ENCODE measurements at places on chromosomes 4 and X.
A peak's percentile ranks its signal among the peaks of the same experiment; 100 is the strongest.

- DNase-seq = no peak
These were observed 14.9 kb downstream of the NRK start for GRCh38 chrX:105837232-105837631.

- no peak for DNase-seq
These were observed 5.7 kb upstream of the CASP6 start for GRCh38 chr4:109708990-109709389.

- DNase-seq = no peak
These were observed 1159.7 kb upstream of the PCDH7 start for GRCh38 chr4:29560452-29560851.

DNA sequence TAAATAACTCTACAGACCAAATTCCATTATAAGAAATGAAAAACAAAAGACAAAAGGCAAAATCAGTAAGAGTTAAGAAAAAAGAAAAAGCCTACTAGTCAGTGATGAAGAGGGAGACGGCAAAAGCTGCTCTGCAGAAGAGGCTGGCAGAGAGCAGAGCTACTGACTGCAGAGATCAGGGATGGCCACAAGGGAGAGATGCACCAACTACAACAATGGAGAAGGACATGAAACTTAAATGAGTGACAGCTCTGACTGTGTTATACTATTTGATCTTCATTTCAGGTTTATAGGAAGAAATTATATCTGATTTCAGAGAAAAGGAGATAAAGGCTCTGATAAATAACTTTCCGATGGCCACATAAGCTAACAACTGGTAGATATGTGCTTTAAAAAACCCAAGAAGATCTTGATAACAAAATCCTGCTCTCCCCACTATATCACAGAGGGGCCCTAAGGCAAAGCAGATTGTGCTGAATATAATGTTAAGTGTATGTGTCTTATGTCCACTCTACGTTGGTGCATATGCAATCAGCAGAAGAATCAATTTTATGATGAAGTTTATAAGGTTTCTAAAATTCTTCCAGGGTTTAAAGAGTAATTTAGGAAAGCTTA, 58.4 kb upstream of the COX18 start:
- DNase-seq = no peak

- DNase-seq = peak; percentile 24
These were observed at the start of gene EDA for GRCh38 chrX:69615779-69616456. EDA (plus strand) TSS chrX:69616113.

- no peak for DNase-seq
These were observed 13.9 kb downstream of the WDR1 start for GRCh38 chr4:10102474-10103332.

DNA sequence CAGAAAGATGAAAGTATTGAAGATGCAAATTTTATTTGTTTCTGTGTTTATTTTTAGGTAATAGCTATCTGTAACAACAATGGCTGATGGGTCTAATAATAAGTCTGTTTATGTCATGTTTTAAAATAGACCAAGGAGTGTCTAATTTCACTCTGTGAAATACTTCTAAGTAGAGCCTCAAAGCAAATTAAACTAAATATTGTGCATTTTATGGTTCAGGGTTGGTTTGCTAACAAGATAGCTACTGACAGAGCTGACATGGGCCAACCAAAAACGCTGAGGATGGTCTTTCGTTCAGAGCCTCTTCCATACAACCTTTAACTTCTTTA, 437.6 kb upstream of the CTSO start:
- DNase-seq = no peak

DNA sequence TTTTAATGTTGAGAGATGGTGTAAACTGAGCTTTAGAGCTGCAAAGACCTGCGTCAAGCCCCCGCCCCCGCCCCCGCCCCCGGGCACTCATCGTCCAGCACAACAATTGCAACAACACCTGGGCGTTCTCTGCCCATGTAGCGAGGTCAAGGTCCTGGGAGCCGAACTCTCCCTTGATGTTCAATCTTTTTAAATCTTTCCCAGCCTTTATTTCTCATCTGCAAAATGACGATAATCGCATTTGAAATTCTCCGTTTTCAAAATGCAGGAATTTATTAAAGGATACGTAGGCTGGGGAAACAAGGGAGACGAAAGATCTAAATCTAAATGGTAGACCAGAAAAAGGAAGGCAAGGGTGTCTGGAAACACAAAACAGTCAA, 648 bp upstream of the MSMO1 start:
- DNase-seq = no peak
